NCI-H69 (cell line): ENCODE measurements at places on chromosomes 13 and 19.

DNA sequence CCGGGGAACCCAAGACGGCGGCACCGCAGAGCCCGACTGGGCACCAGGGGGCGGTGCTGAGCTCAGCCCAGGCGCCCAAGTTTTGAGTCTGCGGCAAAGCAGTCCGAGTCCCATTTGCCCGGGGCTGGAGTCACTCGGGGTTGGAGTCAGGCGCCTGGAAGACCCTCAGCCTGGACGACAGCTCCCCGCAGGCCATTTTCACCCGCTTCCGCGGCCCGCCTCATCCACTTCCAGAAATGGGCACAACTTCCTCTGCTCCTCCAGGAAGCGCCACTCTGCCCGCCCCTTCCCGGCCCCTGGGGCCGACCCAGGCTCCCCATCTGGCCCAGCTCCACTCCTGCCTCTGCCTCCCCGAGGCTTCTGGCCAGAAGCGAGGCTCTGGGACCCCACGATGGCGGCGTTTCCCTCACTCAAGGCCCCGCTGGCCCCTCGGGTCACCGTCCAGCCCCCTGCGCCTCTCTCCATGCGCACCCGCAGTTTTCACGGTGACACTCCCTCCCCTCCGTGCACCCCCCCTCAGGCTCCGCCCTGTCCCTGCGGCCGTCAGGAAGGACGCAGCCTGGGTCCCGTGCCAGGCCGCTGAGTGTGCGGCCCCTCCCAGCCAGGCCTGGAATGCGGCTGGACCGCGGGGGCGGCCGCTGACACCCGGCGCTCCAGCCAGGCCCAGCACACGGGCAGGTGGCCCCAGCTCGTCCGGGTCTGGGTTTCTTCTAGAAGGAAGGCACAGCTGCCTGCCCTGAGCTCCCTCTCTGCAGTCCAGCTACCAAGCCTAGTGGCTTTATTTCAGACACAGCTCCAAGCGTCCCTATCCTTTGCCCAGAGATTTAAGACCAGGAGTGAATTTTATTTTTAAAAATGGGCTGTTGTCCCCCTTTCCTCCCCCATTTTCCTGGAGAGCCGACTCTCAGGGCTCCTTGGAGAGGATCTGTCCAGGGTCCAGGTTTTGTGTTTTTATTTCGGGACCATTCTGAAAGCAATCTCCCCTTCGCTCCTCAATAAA lies 4.7 kb downstream of the SERTAD1 start:
- peak; percentile 91 for DNase-seq

GRCh38 chr13:98033277-98034247 lies 80.1 kb downstream of the IPO5 start:
- peak; percentile 74 for DNase-seq

DNA sequence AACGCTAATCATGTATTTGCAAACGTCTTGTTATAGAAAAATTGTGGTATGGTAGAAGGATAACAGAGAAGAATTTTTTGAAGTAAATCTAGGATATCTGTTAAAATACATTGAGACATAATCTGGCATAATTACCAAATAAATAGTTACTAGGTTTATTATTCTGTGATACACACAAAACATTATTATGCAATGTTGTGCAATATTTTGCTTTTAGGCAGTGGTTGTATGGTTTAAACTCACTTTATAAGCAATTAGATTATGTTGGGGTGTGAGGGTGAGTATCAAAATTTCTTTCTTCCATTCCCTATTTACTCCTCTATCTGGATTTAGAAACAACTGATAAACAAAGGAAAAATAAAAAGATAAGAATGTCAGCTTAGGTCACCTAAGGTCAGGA lies 385.6 kb downstream of the SLITRK6 start:
- DNase-seq, result no peak

GRCh38 chr19:741506-742131 lies 9.3 kb upstream of the MISP start:
- peak; percentile 28 for DNase-seq

DNA sequence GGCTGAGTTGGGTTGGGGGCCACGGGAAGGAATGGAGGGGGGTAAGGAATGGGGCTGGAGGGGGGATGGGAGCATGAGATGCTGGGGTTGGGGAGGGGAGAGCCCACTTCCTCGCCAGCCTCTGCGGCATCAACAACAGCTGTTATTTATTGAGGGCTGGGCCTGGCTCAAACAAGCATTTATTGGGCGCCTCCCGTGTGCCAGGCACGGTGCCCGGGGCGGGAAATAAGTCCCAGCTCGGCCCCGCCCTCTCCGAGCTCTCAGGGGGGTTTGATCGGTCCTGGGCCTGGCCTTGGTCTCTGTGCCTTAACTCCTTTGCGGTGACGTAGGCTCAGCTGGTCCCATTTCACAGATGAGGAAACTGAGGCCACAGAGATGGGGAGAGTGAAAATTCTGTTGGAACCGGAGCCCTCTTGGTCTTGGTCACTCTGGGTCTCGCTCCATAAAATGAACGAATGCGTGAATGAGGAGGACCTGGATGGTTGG lies 919 bp upstream of the ADAMTS10 start:
- DNase-seq, result no peak

- DNase-seq, result peak; percentile 9
Measured at GRCh38 chr13:25686831-25687470, 315.2 kb downstream of the ATP8A2 start.

GRCh38 chr13:32473650-32474049 lies 45.7 kb upstream of the N4BP2L1 start:
- no peak for DNase-seq

- peak; percentile 62 for DNase-seq
Measured at GRCh38 chr19:49823472-49823871, 5.4 kb downstream of the MED25 start.

DNA sequence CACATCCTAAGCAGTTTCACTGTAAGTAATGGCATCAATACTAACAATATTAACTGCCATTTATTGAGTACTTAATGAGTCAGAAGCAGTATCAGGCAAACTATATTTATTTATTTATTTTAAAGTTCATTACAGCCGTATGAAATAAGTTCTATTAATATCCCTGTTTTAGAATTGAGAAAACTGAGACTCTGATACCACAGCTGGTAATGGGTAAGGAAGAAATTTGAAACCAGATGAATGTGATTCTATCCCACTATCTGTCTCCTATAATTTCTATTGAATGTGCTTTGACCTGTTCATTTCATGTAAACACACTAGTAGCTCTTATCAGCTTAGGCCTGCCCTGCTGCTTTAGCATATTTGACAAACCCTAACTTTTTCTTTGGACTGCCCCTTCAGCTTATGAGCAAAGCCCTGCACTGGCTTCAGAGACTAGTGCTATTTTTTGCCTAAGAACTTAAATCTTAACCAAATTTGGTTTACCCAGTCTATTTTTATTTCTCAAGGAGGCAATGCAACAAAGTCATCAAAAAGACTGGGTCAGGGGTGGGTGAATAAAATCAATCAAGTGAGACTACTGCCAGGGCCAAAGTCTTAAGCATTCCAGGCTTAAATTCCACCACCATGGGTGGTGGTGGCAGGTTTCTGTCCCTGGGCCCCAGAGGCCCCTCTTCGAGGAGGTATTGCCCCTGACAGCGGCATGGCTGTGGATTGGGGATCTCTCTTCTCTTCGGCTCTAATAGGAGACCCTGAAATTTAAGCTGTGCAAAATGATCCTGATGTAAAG lies 143.4 kb downstream of the DLEU7 start:
- no peak for DNase-seq

GRCh38 chr19:42216653-42217519 lies 591 bp downstream of the DEDD2 start:
- DNase-seq, result peak; percentile 78

- no peak for DNase-seq
Measured at GRCh38 chr13:62781866-62782265, 1366.2 kb upstream of the PCDH20 start.

- DNase-seq, result no peak
Measured at GRCh38 chr13:107441279-107441678, 774.1 kb downstream of the LIG4 start.

DNA sequence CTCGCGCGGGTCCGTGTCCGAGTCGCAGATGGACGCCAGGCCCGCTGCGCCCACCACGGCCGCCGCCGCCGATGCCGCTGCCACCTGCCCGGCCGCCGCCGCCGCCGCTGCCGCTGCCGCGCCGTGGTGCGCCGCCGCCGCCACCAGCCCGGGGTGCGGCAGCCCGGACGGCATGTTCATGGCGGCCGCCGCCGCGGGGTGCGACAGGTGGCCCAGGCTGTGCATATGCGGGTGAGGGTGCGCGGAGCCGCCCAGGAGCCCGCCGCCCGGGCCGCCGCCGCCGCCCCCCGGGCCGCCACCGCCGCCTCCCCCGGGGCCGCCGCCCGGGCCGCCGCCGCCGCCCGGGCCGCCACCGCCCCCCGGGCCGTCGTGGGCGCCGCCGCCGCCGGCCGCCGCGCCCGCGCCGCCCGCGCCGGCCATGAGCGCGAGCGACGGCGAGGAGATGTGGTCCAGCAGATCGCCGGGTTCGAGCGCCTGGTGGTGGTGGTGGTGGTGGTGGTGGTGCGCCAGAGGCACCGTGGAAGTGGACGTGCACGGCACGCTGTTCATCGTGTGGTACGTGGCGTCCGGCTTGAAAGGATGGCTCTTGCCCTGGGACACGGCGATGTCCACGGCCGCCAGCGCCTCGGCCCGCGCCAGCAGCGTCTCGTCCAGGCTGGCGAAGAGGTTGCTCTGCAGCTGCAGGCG lies 1.3 kb downstream of the POU4F1 start:
- no peak for DNase-seq

DNA sequence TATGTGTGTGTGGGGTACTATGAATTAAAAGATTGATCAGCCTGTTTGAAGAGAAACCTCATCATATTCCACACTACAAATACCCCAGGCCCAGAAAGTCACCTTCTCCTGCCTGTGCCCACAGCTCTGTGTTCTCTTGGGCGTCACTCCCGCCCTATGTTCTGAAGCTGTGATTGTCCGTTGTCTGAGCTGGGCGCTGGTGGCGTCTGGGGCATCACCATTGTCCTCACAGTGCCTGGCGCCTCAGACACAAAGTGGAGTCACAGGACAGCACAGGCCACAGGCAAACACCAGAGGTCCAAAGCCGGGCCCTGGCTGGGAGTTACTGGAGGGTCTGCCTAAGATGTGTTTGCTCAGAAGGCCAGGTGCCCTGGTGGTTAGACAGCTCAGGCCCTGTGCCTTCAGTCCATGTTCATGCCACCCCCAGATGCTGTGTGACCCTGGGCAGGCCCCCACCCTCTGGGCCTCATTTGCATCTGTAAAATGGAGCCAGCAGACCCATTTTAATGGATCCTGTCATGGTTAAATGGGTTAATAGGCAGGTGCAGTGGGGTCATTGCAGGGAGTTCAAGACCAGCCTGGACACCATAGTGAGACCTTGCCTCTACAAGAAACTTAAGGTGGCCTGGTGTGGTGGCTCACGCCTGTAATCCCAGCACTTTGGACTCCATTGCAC lies 34.5 kb downstream of the DNM2 start:
- no peak for DNase-seq

- peak; percentile 66 for DNase-seq
Measured at GRCh38 chr19:2282062-2282861, at the start of gene PEAK3. TSS of gene PEAK3 (minus strand) at chr19:2282175. CDS start at chr19:2280931, 1,244 bp downstream.

DNA sequence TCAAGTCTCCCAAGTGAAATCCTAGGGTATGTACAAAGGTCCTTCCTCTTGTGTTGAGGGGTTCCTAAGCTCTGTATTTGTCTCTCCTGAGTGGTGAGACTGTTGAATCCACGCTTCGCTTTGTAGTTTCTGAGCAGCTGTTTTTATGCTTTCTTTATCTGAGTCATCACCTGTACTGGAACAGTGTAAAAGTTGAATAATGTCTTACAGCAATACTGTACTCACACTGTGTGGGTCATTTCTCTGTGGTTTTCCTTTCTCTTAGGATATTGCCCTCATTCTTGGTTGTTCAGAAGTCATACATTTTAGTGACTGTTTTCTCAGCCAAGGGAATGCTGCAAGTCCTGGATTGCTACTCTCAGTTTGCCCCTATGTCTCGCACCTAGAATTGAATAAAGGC lies 1596.6 kb downstream of the SLITRK5 start:
- no peak for DNase-seq

- DNase-seq, result peak; percentile 39
Measured at GRCh38 chr13:23921451-23921888, 24.2 kb upstream of the C1QTNF9B start.

GRCh38 chr19:1313695-1314613 lies 28.3 kb downstream of the EFNA2 start:
- DNase-seq, result no peak

DNA sequence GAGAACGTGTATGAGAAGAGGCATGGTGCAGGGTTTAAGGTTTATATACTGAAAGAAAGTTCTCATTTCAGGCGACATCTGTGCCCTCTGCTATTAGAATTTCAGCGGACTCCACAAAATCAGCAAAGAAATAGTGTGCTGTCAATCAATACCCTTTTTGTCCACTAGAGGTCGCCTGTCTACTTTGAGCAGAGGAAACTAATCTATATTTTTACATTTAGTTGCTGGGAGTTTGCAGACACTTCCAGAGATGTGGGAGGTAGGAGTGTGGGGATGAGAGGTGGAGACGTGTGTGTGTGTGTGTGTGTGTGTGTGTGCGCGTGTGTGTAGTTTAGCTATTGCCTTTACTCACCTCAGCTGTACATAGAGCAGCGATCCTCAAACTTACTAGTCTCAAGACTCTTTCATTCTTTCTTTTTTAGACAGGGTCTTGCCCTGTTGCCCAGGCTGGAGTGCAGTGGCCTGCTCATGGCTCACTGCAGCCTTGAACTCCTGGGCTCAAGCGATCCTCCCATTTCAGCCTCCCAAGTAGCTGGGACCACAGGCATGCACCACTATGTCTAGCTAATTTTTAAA lies 9.7 kb downstream of the INAFM1 start:
- DNase-seq, result peak; percentile 70

DNA sequence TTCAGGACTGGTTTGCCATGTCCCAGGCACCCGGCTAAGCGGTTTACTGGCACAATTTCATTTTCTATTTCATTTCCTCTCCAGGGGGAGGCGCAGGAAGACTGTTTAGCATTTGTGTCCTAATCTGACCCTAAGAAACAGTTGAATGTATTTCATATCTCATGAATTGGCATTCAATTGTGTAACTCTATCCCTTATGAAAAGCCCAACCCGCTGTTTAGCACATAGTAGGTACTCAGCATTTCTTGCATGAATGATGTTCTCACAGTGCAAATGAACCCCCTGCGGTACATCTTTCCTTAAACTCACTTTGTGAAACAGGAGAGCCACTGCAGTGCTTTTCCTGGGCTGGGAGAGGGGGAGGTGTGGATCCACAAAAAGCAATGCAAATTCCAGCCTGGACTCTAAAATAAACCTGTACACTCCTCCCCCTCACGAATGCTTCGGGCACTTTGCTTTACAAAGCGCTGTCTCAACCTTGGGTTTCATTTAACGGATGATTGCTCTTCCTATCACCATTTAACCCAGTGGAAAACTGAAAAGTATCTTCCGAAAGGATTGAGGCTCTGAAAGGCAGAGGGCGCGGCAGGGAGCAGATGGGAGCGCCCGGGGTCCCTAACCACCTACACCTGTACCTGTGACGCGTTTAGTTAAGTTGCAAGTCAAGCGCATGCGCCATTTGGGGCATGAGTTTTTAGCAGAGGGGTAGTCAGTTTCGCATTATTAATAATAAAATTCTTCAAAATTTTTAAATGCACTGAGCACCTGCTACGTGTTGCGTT lies 1.2 kb upstream of the EEF2 start:
- DNase-seq, result peak; percentile 94

DNA sequence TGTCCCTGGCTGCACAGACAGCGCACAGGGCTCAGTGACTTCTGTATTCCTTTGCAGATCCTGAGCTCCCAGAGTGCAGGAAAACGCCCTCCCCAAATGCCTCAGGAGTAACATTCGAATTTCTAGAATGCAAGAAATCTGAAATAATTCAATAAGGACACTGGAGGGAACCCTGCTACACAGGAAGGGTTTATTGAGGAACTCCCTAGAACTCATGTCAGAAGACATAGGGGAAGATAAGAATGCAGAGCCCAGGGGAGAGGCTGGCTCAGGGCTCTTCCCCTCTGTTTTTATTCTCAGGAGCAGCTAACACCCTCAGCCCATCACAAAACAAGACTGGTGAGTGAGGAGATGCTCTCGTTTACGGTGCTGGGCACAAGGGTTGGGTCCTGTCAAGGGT lies 6.8 kb downstream of the LILRA1 start:
- no peak for DNase-seq
